ENCODE measurements at places on chromosomes 3 and 15.

- DNase-seq: no peak
These were observed 98.5 kb downstream of the MTHFS start for GRCh38 chr15:79798311-79798710.

DNA sequence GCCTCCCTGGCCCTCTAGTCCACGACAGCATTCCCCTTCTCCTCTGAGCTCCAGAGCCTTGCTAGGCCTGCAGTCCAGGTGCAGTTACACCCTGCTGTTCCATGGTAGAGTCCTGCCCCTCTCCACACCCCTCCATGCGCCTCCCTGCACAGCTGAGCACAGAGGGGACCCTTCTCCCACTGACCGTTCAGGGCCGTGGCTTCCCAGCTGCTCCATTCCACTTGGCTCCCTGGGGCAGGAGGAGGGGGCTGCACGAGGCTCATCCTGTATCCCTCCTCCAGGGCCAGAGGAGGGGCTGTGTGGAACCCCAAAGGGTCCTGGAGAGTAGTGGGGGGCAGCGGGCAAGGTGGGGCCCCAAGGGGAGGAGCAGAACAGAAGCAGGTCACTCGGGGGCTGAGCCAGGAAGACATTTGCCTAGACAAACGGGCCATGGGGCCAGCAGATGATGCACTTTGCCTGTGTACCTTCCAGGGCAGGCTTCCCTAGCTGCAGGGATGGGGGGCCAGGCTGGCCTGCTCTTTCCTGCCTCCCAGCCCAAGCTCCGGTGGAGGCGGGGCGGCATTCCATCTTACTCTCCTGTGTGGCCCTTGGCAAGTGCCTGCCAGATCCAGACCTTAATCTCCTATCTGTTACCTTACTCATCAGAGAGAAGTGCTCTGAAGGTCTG lies 20.7 kb upstream of the GOLGA6C start:
- no peak for DNase-seq

GRCh38 chr15:29470794-29471193 lies 201.2 kb upstream of the NSMCE3 start:
- DNase-seq: peak; percentile 84

DNA sequence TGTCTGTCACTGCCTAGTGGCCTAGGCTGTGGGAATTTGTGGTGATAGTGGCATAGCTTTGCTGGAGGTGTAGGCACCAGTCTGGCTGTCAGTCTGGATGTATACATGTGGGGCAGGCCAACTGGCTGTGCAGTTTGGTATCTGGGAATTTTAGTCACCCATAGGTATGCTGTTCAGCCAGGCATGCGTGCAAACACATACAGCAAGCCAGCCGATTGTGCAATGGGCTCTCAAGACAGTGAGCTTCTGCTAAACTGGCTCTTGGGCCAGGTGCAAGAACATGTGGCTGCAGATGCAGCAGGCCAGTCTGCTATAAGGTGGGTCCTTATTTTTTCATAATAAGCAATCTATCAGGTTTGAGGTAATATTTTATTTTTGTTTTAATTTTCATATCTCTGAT lies 87.1 kb upstream of the PLSCR5 start:
- no peak for DNase-seq

- no peak for DNase-seq
These were observed 325.2 kb downstream of the MFSD1 start for GRCh38 chr3:159127021-159127392.

GRCh38 chr15:54514601-54515000 lies 536.4 kb downstream of the UNC13C start:
- DNase-seq: no peak

DNA sequence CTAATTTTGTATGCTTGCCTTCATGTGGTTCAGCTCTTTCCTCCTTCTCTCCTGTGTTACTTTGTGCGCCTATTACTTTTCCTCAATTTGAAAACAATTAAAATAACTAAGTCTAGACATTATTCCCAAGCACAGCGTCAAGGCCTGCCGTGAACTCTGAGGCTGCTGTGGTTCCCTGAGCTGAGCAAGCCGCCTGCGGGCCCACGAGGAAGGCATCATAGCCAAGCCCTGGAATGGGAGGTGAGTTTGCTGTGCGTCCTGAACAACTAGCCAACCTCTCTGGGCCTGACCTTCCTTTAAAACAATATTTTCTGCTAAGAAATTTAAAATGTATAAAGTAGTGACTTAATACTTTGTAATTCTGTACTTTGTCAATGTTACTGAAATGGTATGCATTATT lies 327.2 kb downstream of the OCA2 start:
- no peak for DNase-seq

DNA sequence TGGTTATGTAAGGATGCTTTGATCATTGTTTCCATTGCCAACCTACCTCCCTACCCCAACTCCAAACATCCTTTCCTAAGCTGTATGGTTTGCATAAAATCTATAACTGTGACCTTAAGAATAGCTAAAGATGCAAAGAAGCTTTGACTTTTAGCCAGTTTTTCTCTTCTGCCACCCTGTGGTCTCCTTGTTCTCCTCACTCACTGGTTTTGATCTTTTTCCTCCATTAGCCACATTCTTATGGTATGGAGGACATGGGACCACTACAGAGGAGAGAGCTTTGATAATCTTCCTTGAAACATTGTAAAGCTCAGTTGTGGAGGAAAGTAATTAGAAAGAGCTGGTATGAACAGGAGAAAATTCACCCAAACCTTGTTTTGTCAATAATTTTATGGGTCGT lies 115.9 kb downstream of the NEK11 start:
- no peak for DNase-seq

- peak; percentile 56 for DNase-seq
These were observed 593 bp downstream of the TMOD2 start for GRCh38 chr15:51751697-51752683.

DNA sequence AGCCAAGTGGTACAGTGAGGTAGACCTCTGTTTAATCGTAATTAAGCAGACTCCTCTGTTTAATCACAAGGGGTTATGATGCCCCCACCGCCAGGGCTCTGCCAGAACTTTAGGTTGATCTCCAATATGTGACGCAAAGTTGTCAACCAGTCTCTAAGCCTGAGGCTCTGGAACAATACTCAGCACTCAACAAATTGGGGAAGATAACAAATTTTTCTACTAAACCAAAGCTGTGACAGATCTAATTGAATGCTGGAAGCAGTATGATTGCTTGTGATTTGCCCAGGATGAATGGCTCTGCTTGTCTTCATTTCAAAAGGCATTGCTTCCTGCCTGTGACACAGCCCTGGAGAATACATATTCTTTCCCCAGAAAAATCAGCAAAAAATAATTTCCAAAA lies 57.1 kb downstream of the SNTN start:
- no peak for DNase-seq

GRCh38 chr3:102006812-102007485 lies 157.6 kb downstream of the NFKBIZ start:
- DNase-seq: peak; percentile 92

All from kidney tubule cell (primary cell).